ENCODE measurements at places on chromosomes 7 and 10.

DNA sequence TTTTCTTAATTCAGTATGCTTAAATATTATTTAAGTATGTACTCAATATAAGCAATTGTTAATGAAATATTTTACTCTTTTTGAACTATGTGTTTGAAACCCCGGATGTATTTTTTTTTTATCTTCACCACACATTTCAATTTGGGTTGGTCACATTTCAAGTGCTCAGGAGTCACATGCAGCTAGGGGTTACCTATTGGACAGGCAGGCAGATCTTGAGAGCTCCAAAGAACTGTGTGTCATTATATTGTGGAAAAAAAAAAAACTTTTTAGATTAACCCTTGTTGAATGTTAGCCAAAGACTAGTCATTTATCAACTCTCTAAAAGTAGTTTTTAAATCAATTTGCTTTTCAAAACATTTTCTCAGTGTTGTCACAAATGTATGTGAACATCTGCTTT is 37.2 kb downstream of the IKZF1 start:
- DNase-seq: peak; percentile 42

DNA sequence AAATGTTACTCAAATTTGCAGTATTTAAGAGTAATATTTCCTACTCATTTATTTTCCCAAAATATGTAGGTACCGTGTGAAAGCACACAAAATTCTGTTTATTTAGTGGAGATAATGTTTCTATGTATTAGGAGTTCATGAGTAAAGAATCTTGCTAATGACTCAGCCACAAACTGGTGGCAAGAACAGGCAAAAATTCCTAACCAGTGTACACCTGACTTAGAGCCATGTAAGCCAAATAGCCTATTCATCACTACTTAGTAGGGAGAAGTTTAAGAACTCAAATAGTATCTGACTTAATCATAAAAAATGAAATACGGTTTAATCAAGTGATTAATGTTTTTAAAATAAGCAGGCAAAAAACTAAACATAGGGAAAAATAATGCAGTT is 169.0 kb downstream of the SRPK2 start:
- DNase-seq: no peak

- DNase-seq: no peak
Measured at GRCh38 chr7:30893357-30893756, 18.3 kb upstream of the AQP1 start.

DNA sequence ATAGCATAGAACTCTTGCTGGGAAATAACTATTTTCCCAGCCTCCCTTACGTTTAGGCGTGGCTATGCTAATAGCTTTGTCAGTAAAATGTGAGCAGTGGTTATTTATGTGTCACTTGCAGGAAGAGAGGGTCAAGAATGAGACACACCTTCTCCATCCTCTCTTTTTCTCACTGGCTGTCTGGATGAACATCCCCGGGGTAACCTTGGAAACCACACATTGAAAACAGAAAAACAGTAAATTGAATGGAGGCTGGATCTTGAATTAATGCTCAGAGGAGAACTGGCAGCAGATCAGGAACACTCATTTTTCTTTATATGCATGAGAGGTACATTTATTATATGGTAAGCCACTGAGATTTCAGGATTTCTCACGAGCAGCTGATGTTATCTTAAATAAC is 127.6 kb downstream of the DNAJB9 start:
- DNase-seq: no peak

DNA sequence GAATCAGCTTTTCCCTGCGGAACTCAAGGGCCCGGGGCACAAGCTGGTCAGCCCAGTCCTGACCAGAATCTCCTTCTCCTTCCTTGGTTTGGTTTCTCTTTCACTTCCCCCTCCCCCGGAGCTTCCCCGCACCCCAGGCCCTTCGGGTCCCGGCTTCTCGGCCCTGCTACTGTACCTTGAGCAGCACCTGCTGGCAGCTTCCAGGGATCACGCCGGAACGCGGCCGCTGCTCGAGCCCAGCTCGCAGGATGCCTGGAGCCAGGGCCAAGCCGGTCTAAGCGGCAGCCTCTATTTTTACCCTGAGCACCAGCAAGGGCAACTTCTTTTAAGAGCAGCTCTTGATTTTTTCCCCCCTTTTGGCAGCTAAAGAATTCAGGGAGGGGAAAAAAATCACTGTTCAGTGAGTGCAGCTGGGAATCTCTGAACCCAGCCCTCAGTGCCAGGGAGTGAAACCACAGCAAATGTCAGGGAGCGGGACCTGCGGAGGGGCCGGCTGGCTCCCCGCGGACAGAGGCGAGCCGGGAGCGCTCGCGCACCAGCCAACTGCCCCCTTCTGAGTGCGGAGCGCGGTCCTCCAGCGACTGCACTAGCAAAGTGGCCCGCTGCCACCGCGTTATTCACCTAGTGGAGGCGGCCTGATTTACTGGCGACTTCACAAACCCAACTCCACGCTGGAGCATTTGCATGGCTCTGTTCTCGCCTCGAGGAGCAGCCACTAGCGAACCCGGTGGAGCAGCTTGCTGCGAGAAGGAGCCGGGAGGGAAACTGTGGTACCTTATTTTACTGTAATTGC is 2.4 kb upstream of the INHBA start:
- DNase-seq: peak; percentile 15

DNA sequence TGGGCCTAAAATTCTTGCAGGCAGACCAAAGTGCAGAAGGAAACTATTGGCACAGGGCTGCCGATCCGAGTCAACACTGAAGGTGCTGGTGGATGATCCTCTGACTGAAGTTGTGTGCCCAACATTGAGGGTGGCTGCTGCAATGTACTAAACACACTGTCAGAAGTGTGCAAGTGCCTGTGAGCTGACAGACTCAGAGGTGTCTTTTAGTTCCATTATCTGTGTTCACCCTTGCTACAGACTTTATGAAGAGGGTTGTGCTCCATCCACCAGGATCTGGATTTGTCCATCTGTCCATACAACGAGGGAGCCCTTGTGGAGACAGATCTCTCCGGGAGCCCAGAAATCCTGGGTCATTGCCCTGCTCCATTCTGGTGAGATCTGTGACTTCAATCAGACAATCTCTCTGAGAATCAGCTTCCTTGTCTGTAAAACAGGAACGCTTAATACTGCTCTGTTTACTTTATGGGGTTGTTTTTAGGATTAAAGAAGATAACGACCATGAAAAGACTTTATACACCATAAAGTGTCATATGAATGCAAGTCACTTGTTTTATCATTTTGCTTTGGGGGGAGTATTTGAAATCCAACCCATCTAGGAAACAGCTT is 9.5 kb upstream of the TRPV6 start:
- DNase-seq: no peak

GRCh38 chr10:9427209-9427608 is 1372.7 kb downstream of the GATA3 start:
- no peak for DNase-seq

GRCh38 chr10:79285315-79286197 is 61.7 kb upstream of the PPIF start:
- no peak for DNase-seq

DNA sequence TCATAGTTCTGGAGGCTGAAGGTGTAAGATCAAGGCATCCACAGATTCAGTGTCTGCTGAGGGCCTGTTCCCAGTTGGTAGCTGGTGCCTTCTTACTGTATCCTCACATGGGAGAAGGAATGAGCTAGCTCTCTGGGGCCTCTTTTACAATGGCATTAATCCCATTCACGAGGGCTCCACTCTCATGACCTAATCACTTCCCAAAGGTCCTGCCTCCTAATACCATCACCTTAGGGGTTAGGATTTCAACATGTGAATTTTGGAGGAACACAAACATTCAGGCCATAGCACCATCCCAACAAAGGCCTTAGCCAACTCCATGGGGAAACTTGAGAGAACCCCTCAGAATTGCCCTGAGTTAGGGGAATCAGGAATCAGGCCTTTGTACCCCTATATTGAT is 66.1 kb upstream of the CREB5 start:
- no peak for DNase-seq

- DNase-seq: no peak
Measured at GRCh38 chr7:95749515-95749914, 22.8 kb upstream of the DYNC1I1 start.

- DNase-seq: no peak
Measured at GRCh38 chr7:29369909-29370488, 175.4 kb downstream of the CHN2 start.

DNA sequence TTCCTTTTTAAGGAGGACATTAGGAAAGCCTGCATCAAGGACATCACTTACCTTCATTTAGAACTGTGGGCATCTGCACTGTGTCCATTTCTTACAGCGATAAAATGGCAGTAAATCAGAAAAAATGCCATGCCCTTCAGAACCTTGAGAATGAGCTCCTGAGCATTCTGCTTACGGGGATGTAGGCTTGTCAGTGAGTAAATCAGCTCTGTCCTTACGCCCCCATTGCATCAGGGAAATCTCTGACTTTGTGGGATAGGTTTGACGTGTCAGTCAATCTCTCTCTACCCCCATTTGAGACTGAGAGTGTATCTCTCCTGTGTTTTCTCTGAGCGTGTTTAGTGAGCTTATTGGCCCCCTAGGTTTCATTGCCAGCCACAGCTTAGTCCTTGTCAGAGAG is 837.1 kb downstream of the LRMDA start:
- no peak for DNase-seq

- no peak for DNase-seq
Measured at GRCh38 chr7:43148161-43148731, 35.8 kb downstream of the HECW1 start.

GRCh38 chr7:27065709-27066108 is 30.1 kb downstream of the HOXA1 start:
- no peak for DNase-seq

GRCh38 chr7:37376386-37376785 is 72.3 kb downstream of the ELMO1 start:
- DNase-seq: no peak

- DNase-seq: no peak
Measured at GRCh38 chr10:131514454-131514853, 202.9 kb upstream of the TCERG1L start.

- no peak for DNase-seq
Measured at GRCh38 chr7:150379441-150380379, 580 bp downstream of the ZNF775 start.

- DNase-seq: no peak
Measured at GRCh38 chr10:91864744-91865143, 44.5 kb downstream of the FGFBP3 start.

DNA sequence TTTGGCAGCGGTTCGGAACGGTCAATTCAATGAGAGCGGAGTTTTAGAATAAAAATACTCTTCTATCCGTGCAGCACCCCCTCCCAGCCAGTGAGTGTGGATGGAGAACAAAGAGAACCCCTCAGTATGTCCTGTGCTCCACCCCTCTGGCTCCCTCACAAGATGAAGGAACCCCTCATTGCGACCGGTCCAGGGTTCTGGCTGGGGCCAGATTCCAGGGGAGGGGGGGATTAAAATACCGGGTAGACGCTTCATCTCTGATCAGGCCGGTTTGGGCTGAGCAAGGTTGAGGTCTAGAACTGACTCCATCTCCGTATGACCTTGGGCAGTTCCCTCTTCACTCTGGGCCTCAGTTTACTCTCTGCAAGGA is 5.9 kb downstream of the CYP26C1 start:
- DNase-seq: no peak

- DNase-seq: no peak
Measured at GRCh38 chr7:15462721-15463389, 99.0 kb downstream of the AGMO start.

DNA sequence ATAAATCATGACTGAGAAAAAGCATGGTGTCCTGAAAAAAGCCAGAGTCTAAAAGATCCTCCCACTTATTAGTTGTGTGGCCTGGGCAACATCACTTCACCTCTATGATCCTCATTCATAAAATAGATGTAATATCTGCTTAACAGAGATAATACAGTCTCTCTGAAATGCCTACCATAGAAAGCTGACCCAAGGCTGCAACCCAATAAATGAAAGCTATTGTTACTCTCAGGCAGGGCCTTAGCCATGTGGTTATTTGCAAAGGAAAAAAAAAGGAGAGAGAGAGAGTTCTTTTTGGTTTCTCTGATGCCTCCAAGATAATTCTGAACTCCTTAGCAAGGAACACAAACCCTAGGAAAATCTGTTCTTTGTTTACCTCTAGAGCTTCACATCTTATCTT is 7.9 kb downstream of the FAM13C start:
- DNase-seq: no peak

DNA sequence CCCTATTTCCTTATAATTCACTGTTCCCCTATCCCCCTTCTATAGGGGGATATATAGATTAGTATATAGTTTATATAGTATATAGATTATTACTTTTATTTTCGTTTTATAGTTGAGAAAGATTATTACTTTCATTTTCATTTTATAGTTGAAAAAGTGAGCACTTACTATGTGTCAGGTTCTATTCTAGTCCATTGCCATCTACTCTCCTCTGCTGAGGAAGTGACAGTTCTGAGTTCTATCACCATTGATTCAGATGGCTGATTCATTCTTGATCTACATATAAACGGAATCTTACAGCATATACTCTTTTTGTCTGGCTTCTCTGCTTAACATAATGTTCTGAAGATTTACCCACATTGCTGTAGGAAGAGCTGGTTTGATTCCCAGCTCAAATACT is 20.7 kb upstream of the CAV2 start:
- DNase-seq: no peak

DNA sequence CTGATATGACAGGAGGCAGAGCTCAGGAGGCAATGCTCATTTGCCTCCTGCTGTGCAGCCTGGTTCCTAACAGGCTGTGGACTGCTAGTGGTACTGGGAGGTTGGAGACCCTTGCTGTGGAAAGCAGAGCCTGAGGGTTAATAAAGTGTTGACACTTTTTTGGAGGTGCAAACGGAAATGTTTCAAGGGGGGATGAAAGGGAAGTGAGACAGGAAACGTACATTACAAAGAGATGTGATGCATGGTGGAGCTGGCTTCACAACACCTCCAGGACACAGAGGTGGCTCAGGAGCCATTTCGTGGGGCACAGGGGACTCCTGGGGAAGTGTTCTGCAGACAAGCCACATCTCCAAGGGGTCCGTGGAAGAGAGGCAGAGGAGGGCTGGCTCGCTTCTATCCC is 137.6 kb upstream of the SVIL start:
- no peak for DNase-seq

- DNase-seq: no peak
Measured at GRCh38 chr10:132385721-132386418, 11.1 kb upstream of the PWWP2B start.

GRCh38 chr10:20147684-20148083 is 331.5 kb downstream of the PLXDC2 start:
- DNase-seq: no peak

DNA sequence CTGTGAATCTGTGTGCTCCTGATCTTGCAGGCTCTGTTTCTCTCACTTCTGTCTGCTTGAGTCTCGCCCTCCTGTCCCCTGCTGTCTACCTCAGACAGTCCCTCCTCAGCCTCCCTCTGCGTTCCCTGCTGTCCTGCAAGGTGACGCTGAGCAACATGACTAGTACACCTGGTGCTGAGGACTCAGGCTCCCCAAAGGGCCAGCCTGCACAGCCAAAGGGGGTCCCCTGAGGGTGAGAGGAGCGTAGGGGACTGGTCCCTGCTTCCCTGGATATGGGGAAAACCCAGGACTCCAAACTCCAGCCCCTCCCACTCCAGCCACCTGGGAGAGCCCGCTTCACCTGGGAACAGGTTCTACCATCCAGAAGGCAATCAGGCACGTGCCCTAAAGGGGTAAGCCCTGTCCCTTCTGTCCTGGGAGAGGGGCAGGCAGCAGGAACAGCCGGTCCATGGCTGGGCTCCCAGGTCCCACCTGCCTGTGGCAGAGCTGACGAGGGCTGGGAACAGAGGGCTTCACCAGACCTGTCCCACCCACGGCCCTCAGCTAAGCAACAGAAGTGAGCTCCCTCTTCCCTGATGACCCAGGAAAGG is 156.5 kb downstream of the UBE2H start:
- no peak for DNase-seq

Data from CD4-positive, alpha-beta T cell treated with Interleukin-6 at 100 ng/mL for 8 hours (primary cell).